ENCODE measurements at places on chromosomes 5 and 9.

DNA sequence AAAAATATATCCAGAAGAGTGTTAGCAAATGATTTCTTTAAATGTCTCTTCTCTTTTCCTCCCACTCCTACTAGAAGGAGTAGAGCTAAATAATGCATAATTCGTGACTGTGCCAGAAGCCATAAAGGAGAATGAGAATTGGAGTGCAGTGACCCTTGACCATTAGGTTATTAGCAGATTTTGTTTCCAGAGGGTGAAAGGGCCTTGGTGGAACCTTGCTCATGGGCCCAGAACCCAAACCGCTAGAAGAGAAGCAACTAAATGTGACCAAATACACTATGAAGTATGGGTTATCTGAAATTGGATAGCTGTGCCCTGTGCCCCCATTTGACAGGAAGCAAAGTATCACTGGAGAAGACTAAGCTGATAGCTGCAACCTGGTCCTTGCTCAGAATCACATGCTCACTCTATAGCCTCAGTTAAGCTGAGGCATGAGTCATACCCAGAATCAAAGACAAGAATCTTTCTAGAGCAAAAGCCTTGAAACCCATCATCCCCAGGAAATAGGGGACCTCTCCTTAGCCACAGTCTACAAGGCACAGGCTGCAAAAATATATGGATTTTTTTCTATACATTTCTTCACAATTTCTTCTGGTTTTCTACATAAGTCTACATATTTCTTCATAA is 36.3 kb downstream of the CAPSL start:
- no peak for DNase-seq

DNA sequence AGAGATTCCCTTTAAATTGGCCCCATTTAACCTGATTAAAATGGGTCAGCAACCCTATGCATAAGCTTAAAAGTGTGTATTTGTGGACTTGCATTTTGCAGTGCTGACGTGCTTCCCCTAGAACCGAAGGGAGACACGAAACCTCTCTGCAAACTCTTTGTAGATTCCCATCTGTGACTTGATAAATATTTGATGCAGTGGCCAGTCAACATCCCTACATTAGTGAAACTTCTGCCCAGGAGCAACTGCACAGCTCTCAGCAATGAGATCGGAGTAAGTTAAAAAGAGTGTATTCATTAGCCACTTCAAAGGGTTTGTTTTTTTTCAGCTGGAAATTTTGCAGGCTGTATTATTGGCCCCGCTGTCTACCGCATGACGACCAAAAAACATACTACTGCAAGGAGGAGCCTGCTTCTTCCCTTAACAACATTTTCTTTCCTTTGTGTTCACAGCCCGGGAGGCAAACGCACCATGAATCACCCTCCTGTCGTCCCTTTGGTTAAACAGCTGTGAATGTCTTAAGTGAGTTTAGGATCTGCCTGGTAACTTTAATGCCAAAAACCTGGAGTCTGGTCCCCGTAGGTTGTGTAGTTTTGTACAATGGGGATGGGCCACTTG is 38.0 kb upstream of the TCERG1 start:
- no peak for DNase-seq

DNA sequence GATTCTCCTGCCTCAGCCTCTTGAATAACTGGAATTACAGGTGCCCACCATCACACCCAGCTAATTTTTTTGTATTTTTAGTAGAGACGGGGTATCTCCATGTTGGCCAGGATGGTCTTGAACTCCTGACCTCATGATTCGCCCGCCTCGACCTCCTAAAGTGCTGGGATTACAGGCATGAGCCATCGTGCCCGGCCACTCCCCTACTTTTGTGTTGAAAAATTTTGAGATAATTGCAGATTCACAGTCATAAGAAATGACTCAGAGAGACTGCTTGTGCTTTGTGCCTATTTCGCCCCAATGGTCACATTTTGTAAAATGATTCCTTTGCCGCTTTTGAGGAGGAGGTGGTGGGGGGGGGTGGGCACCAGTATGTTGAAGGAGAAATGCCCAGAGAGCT is 48.1 kb upstream of the SH3PXD2B start:
- DNase-seq, result no peak

DNA sequence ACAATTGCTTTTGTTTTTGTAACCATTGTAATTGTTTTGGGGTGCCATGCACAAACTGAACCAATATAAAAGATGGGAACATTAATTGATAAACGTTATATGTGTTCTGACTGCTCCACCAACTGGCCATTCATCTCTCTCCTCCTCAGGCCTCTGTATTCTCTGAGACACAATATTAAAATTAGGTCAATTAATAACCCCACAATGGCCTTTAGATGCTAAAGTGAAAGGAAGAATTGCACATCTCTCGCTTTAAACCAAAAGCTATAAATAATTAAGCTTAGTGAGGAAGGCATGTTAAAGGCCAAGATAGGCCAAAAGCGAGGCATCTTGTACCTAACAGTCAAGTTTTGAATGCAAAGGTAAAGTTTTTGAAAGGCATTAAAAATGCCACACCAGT is 448.4 kb upstream of the ITGA1 start:
- DNase-seq, result no peak

DNA sequence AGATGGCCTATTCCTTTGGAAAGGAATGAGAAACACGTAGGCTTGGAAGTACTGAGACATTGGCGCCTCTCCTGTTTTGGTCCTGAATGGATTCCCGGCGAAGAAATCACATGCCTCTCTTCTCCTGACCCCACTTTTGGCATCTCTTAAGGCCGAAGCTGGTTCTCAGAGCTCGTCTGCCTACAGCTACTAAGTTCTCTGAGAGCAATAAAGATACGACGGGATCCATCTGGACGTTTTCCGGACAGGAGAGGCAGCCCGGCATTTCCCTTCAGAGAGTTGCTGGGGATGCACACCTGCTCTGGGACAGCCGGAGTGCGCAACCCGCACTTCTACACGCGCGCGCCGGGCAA is 336.8 kb upstream of the PUM3 start:
- no peak for DNase-seq

- no peak for DNase-seq
Measured at GRCh38 chr9:104617418-104617817, 586 bp downstream of the OR13C9 start.

- DNase-seq, result no peak
Measured at GRCh38 chr9:113993838-113994540, 84.1 kb downstream of the AMBP start.

DNA sequence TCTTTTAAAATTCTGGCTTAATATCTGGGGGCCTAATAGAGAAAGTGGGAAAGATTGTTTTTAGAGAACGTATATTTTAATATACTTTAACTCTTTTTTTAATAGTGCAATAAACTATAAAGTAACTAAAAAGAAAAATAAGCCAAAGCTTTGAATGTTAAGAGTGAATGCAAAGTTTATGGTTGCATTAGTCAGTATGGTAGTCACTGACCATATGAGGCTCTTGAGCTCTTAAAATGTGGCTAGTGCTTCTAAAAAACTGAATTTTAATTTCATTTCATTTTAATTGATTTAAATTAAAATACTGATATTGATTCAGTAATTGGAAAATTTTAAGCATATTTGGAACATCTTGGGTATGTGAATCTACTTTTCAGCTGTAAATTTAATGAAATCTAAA is 310.7 kb downstream of the PJA2 start:
- no peak for DNase-seq

- no peak for DNase-seq
Measured at GRCh38 chr9:137058521-137059234, 4.8 kb upstream of the ENTPD2 start.

- no peak for DNase-seq
Measured at GRCh38 chr5:172559004-172559932, 81.8 kb upstream of the NEURL1B start.

- DNase-seq, result no peak
Measured at GRCh38 chr5:150562832-150563231, 54.9 kb downstream of the NDST1 start.

- DNase-seq, result no peak
Measured at GRCh38 chr9:12351293-12352044, 341.7 kb upstream of the TYRP1 start.

DNA sequence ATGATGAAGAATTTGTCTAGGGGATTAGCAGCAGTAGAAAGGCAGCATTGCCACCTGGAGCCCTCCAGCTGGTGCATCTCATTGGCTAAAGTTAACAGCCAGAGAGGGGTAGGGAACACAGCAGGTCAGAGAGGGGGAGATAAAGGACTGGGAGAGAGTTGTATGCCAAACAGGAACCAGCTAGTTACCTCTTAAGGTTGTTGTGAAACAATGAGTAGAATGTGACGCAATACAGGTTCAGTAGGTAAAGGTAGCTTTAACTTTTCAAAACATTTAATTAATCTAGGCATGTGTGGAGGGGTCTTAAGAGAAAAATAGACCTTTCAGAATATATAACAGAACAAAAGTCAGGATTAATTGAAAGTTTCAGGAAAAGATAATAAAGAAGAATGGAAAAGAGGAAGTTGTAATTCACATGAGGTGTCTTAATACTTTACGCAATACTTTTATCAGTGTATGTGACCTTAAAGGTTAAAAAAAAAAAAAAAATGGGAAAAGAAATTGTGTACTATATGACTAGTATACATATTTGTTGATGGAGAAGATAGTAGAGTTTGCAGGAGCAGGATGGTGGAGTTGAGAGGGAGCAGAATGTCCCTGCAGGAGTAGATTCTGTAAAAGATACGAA is 14.3 kb downstream of the FBXO38 start:
- no peak for DNase-seq

GRCh38 chr5:27598576-27598975 is 560.2 kb upstream of the CDH9 start:
- no peak for DNase-seq

DNA sequence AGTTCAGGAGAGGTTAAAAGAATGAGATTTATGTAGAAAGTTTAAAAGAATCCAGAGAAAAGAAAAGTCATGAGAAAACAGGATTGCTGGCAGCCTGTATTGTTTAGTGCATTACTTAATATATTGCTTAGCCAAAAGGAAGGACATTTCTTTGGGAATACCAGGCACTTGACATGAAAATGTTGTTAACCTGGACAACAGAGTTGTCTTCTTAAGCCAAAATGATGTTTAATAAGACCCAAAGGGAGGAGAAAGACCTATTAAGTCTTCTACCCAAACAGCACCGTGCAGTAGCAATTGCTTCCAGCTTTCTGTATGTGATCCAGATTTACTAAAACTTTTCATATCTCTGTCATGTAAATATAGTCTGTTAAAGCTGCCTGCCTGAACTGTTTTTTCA is 74.0 kb upstream of the PRLR start:
- no peak for DNase-seq

- DNase-seq, result no peak
Measured at GRCh38 chr9:83536332-83536731, 1.9 kb downstream of the FRMD3 start.

DNA sequence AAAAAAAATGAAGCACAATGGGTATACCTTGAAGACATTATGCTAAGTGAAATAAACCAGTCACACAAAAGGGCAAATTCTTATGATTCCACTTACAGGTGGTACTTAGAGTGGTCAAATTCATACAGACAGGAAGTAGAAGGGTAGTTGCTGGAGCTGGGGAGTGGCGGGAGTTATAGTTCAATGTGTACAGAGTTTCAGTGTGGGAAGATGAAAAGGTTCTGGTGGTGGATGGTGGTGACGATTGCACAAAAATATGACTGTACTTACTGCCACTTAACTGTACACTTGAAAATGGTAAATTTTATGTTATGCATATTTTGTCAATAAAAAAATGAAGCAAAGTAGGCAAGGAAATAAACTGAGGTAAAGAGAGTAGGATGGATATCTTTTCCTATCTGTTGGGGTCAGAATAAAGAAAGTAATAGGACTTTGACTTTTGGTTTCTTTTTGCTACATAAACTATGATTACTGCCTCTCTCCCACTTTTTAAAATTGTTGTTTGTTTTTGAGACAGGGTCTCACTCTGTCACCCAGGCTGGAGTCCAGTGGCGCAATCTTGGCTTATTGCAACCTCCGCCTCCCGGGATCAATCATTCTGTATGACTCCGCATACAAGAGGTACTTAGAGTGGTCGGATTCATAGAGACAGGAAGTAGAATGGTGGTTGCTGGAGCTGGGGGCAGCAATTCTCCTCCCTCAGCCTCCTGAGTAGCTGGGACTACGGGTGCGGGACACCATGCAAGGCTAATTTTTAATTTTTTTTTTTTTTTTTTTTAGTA is 4.0 kb upstream of the PSAT1 start:
- no peak for DNase-seq

- no peak for DNase-seq
Measured at GRCh38 chr5:149581931-149582768, 852 bp downstream of the ARHGEF37 start.

- no peak for DNase-seq
Measured at GRCh38 chr9:14891332-14891731, 18.9 kb downstream of the FREM1 start.

GRCh38 chr9:97640325-97640724 is 6.7 kb downstream of the NCBP1 start:
- DNase-seq, result no peak

DNA sequence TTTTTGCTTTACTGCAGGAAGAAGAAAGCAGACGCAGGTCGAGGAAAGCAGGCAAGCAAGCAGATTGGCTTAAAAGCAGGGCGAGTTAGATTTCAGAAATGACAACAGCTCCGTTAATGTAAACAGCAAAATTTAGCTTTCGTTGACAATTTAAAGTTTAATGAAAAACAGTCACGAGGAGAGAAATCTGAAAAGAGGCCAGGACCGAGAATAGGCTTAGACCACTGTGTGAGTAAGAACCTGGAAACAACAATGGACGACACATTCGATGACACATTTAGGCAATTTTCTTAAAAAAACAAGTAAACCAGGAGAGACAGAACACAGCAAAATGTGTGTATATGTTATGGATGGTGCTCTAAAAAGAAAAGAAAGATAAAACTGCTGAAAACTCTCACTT is 155.3 kb downstream of the ISOC1 start:
- no peak for DNase-seq
